ENCODE measurements at places on chromosomes 11 and 22. TPM values are rescaled to one million over a fixed set of nuclear protein-coding genes. Genes with fewer than 3 reads are reported as not detected.

The GLYATL2 gene
- total RNA-seq, result 0.27 TPM

The AGBL2 gene
- 1.8 TPM for total RNA-seq

The HSPB2 gene
- total RNA-seq, result 14.4 TPM

GRCh38 chr11:113831314-113831713 lies 44.1 kb downstream of the USP28 start:
- DNase-seq, result no peak

- no peak for DNase-seq
Measured at GRCh38 chr11:48169259-48169658, 47.4 kb upstream of the OR4B1 start.

The CD59 gene
- total RNA-seq, result 679 TPM

DNA sequence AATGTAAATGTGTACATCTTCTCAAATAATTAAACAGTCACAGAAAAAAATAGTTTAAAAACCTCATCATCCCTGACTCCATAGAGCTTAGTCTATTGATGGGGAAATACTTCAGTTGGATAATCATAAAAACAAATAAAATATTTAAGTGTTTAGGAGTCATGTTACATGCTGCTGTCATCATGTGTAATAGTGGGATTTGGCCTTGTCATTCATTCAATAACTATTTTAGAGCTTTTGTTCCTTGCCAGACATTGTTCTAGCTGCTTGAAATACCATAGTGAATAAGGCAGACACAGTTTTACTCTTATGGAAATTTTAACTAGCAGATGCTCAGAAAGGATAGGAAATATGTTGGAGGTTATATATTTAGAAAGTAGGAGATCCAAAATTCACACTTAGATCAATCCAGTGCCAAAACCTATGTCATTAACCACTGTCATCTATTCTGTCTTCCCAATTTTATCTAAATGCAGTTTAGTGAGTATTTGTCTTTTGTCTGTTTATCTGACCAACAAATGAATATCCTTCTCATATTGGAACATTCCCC lies 324.7 kb downstream of the CASP12 start:
- DNase-seq, result no peak

- no peak for DNase-seq
Measured at GRCh38 chr22:31947296-31947695, 3.0 kb downstream of the YWHAH start.

GRCh38 chr11:64754124-64754918 lies 5.5 kb downstream of the PYGM start:
- DNase-seq, result peak; percentile 51

DNA sequence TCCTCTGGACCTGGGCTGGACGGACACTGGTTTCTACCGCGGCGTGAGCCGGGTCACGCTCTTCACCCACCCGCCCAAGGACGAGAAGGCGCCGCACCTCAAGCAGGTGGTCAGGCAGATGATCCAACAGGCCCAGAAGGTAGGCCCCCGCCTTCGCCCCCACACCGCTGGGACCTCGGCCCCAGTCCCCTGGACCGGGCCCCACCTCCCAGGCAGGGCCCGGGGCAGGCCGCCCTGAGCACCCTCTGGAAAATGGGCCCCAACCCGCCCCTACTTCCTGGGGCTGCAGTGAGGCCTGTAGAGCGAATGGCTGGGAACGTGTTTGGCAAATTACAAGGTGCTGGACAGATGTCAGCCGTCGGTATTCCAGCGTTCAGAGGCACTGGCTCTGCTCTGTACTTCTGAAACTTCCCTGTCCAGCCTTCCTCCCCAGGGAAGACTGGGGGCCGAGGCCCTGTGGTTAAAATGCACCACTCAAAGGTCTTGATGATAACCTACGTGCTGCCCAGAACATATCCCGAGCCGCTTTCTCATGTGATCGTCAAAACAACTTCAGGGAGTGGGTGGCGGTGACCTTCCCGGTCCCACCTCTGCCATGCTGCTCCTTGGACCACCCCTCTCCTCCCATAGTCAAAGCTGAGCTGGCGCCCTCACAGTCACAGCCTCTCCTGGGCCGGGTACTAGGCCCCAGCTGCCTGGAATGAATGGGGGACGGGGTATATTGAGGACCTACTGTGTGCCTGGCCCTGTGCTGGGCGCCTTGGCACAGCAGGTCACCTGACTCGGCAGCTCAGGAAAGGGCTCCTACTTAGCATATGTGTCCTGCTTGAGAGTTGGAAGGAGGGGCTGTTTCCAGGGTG lies 869 bp downstream of the FAM83F start:
- no peak for DNase-seq

- no peak for DNase-seq
Measured at GRCh38 chr11:109507836-109508561, 86.0 kb downstream of the C11orf87 start.

The APOBEC3G gene
- total RNA-seq, result 8.9 TPM

GRCh38 chr11:112925516-112926310 lies 35.5 kb upstream of the NCAM1 start:
- DNase-seq, result no peak

GRCh38 chr11:96215826-96216225 lies 127.2 kb downstream of the MAML2 start:
- no peak for DNase-seq

The PLA2G6 gene
- 53.7 TPM for total RNA-seq

The HBB gene
- 16,523 TPM for total RNA-seq

The NKAPD1 gene
- total RNA-seq, result 18.1 TPM

- DNase-seq, result no peak
Measured at GRCh38 chr11:103433386-103434072, 324.3 kb downstream of the DYNC2H1 start.

The TRPC6 gene
- 3.3 TPM for total RNA-seq

GRCh38 chr22:50136581-50137015 lies 33.9 kb upstream of the PANX2 start:
- DNase-seq, result no peak

DNA sequence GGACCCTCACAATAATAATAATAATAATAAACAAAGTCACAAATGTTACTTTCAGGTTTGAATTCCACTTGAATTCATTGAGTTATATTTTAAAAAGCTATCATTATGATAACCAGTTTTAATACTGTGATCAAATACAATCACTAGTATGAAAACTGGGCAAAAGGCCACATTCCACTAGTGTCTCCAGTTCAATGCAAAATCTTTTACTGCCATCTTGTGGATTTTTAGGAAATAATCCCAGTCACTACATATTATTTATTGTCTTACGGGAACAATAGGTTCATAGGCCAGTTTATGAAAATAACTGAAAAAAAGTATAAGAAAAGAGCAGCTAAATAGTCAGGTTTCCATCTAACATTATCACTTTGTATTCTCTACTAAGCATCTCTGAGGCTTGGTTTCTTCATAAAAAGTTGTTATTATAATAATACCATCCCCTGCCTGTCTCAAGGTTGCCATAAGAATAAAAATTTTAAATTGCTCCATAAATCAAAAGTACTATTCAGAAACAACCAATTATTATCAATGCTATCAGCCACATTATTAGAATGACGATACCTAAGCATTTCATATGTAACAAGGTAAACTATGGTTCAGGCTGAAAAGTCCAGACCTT lies 533.9 kb upstream of the CCDC90B start:
- DNase-seq, result no peak

DNA sequence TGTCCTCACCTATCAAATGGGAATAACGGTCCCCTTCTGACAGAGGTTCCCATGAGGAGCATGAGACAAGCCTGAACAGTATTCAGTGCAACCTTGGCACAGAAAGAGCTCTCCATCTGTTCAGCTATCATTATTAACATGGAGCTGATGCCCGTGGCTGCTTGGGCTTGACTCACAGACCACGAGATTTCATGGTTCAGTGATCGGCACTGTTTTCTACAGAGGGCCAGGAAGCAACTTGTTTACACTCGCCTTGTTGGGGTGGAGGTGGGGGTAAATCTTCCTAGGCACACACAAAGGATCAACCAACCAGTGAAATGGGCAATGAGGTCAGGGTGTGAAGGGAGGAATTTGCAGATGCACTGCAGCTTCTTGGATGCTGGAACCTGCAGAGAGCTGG lies 88.2 kb downstream of the CWC15 start:
- no peak for DNase-seq

The MPZL2 gene
- 49.6 TPM for total RNA-seq

The LDHAL6A gene
- not detected for total RNA-seq

- no peak for DNase-seq
Measured at GRCh38 chr11:46343520-46343919, 3.7 kb upstream of the DGKZ start.

GRCh38 chr11:133663135-133663985 lies 131.1 kb upstream of the OPCML start:
- no peak for DNase-seq

- DNase-seq, result no peak
Measured at GRCh38 chr11:41246399-41246745, 213.1 kb downstream of the LRRC4C start.

- no peak for DNase-seq
Measured at GRCh38 chr11:122743949-122744348, 88.4 kb downstream of the UBASH3B start.

The C1QTNF5 gene
- 27.7 TPM for total RNA-seq

DNA sequence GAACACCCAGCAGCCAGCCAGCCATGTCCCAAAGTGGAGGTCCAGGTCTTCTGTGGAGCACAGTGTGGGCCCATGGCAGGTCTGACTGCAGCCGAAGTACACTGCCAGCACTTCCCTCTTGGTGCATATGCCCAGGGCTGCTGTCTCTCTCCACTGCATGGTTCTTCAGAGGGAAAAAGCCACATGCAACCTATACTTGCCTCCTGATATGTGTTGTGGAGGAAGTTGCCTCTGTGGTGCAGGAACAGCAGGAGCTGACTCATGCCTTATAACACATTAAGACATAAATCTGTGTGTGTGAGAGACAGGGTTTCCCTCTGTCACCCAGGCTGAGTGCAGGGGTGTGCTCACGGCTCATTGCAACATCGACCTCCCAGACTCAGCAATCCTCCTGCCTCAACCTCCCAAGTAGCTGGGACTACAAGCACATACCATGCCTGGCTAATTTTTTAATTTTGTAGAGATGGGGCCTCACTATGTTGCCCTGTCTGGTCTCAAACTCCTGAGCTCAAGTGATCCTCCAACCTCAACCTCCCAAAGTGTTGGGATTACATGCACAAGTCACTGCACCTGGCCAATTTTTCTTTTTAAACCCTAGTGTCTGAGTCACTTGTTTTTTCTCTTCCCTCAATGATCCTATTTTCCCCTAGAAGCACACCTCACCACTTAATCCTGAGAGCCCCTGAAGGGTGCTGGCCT lies 98.8 kb downstream of the MPPED2 start:
- no peak for DNase-seq

GRCh38 chr11:66328031-66328301 lies 8.3 kb downstream of the RIN1 start:
- no peak for DNase-seq

The TYMP gene
- total RNA-seq, result 44.5 TPM

DNA sequence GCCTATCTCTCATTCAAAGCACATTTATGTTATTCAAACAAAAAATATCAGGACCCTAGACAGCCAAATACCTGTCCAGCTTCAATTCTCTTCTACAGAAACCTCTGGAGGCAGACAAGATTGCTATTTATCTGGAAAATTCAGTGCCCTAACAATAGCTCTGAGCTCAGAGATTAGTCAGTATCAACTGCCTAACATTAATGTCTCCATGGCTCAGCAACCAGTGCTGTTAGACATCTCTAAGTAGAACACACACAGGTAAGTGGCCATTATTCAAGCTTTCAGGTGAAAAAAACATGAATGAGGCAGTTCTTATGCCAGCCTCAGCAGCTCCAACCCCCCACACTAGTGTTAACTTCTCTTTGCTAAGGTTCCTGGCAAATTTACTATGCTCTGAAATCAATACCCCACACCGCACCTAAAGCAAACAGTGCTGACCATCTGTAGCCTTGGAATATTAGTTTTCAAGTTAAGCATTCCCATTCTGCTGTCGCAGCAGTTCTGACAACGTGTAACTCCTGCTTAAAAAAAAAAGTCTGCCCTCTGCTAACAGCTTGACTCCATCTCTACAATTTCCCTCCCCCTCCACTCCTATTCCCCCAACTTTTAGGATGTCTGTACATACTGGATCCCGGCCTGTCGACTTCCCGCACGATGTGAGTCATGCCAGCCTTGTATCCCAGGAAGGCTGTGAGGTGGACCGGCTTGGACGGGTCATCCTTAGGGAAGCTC lies 1.5 kb downstream of the RPL3 start:
- DNase-seq, result no peak

DNA sequence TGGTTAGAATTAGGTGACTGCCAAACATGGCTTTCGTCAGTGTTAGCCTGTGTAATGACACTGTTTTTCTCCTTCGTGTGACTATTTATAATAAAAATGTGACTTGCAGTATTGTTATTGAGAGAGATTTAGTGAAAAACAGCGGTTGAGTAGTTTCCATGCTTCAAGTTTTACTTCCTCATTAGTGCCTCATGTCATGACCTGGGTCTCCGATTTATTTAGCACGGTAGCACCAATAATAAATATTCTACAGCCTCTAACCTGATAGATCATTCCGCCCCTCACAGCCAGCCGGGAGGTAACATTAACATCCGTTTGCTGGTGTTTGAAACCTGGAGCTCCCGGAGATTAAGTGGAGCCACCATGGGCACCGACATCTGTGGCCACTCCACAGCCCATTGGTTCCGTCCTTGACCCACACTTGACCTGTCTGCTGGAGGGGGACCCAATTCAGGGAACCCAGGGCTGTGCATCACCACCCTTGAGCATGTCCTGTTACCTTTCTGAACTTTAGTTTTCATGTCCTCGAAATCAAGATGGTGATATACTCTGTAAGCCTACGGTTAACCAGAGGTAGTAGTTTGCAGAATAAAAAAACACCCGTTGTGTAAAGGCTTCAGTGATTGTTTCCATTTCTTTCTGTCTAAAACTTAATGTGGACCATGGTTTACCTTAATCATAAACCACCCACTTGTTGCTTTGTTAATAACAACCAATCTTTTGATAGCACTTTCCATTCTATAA lies 104.1 kb downstream of the ATXN10 start:
- no peak for DNase-seq

GRCh38 chr11:36672815-36673450 lies 74.9 kb upstream of the RAG2 start:
- DNase-seq, result no peak

The TMEM191C gene
- 1.4 TPM for total RNA-seq

The CRYBB2 gene
- not detected for total RNA-seq

DNA sequence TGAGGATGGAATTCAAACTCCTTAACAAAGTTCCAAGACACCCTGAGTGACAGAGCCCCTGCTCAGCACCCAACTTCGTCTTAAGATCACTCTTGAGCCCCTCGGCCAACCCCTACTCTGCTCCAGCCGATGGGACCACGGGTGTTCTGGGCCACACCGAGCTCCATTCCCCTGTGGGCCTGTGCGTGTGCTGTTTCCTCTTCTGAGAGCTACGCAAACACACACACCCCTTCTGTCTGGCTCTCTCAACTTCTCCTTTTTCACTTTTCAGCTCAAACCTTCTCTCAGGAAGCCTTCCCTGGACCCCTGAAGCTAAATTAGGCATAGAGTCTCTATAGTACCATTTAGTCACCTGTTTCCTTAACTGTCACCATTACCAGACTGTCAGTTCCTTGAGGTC lies 37.5 kb upstream of the NNMT start:
- no peak for DNase-seq

The SCARF2 gene
- 30.6 TPM for total RNA-seq
